ENCODE measurements at places on chromosomes 7 and 10. TPM values are rescaled to one million over a fixed set of nuclear protein-coding genes. Genes with fewer than 3 reads are reported as not detected.

The ADD3 gene
- total RNA-seq, result 197 TPM

The OPN4 gene
- not detected for total RNA-seq

The PRSS37 gene
- total RNA-seq, result not detected

The SORBS1 gene
- 90.7 TPM for total RNA-seq

The NKX1-2 gene
- 1.8 TPM for total RNA-seq
